ENCODE measurements at places on chromosomes 4 and X.

- no peak for DNase-seq
These were observed 7.3 kb downstream of the NKX1-1 start for GRCh38 chr4:1398681-1399507.

DNA sequence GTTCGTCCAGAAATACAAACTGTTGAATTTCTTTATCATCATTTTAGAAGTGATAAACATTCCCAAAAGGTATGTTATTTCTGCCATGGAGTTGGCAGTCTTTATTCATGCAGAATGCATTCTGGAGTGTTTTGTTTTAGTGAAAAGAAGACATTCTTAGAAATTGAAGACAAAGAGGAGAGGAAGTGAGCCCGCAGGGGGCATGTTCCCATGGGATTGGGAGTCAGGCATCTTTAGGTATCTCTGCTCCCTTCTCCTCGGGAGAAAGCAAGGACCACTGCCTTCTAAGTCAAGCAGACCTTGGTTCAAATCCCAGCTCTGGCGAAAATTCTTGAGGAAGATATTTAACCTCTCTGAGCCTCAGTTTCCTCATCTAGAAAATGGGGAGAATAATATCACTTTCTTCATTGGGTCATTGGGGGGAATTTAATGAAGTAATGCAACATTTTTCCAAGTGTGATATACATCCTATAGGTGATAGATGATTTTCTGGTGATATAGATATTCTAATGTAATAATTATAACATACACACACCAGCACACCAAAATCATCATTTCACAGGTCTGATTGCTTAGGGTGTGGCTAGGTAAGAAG lies 26.5 kb upstream of the CHRNA9 start:
- no peak for DNase-seq

DNA sequence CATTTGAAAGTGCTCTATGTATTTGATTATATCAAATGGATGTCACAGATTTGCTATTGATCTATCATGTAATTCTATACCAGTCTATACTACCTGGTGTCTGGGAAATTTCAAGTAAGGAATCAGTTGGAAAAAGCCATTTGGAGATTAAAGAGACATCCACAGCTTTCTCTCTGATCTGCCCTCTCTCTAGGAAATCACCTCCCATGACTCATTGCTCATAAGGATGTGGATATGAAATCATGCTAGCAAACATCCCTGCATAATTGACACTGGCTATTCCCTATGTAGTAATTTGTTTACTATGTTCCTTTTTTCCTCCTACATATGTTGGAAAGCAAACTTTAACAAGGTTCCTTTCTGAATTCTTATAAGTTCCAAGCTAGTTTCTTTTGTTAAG lies 94.3 kb downstream of the TEX13A start:
- DNase-seq = no peak

DNA sequence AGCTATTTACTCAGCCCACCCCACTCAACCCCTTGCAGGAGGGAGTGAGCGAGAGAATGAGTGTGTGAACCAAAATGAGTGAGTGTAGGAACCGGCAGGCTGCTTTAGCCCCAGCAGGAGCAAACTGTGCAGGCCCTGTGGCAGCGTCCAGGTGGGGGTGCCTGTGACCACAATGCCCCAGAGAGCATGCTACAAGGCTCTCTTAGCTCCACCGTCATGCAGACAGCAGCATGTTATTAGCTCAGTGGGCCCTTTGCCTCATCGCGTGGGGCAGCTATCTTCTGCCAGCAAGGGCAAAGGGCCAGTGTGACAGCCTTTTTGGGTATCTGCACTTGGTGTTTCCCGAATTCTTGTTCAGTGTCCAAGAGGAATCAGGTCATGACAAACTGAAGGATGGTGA lies 271.3 kb downstream of the GPM6A start:
- no peak for DNase-seq

DNA sequence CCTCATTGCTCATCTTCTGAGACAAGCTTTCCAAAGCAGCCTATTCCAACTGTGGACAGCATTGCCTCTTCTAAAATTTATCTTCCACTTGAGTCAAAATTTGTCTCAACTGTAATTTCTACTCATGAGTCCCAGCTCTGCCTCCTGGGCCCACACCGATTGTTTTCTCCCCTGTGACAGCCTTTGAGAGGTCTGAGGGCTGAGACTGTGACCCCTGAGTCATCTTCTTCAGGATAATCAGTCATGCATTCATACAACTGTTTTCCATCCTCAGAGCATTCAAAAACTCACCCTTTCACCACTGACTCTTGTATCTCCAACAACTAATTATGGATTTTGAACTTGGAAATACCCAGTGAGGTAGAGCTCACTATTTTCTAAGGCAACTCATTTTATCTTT lies 228.1 kb downstream of the EDA2R start:
- no peak for DNase-seq

- DNase-seq = peak; percentile 18
These were observed 136.4 kb downstream of the ZNF674 start for GRCh38 chrX:46408553-46409407.

- DNase-seq = no peak
These were observed 520.4 kb downstream of the NLGN4X start for GRCh38 chrX:5708251-5708650.

DNA sequence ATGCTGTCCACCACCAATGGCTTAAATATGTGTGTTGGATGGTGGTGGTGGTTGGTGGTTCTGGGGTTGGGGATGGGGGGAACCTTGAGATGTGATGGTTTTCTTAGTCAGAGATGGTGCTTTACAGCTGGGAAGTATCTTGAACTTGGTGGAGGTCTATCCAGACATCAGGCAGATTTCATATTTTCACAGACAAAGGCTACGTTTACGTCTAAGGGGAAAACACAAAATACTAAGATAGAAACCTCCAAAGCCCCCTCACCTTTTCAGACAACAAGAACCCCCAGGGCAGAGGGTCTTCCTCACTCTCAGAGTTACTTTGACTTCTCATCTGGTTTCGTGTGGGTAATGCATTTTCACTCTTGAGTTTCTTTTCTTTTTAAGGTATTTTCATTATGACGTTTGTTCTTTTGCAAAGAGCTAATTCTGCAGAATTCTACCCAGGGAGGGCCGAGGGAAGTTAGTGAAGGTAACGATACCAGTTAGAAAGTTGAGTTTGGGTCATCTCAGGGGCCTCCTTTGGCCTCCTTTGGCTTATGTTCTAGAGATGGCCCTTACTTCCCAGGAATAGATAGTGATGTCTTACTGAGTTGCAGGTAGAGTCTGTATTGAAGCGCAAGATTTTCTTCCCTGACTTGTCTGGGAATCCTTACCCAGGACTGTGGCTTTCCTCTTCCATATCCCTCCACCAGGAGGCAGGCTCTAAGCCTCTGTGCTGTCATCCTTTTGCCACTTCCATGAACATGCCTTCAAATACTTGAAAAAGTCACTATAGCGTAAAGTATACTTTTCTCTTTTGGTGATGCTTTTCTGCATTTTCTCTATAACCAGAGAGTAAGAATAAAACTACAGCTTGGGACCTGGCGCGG lies 31.9 kb downstream of the RHOH start:
- DNase-seq = no peak

DNA sequence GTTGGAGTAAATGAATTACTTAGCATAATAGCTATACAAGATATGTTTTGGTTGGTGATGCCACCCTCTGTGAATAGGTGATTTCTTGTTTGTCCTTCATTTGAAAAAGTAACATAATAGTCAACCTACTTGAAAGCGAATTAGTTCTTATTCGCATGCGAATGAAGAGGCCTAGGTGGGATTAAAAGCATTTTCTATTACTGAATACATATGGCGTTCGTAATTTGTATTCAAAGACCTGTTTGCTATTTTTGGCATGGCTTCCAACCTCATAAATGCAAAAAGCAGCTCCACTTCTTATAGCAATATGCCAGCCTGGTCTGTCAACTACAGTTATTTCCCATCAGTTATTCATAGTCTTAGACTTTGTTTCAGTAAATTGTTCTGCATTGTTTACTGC lies 261.3 kb downstream of the TENM3 start:
- no peak for DNase-seq

- DNase-seq = no peak
These were observed 66.5 kb downstream of the ADRA2C start for GRCh38 chr4:3832536-3833220.

DNA sequence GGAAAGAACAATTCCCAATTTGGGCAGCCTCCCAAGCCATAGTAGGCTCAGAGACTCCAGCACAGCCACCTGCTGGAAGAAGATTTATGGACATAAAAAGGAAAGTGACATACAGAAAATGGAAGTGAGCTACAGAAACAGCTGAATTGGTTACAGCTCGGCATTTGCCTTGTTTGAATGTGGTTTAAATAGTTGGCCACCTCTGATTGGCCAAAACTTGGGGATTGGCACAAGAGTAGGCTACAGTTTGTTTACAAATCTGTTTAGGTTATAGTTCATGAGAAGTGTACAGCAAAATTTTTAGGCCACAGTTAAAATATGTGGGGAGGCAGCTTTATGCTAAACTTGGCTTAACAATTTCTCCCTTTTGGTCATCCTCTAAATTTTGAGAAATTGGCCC lies 150.4 kb downstream of the MAGEC1 start:
- DNase-seq = no peak

DNA sequence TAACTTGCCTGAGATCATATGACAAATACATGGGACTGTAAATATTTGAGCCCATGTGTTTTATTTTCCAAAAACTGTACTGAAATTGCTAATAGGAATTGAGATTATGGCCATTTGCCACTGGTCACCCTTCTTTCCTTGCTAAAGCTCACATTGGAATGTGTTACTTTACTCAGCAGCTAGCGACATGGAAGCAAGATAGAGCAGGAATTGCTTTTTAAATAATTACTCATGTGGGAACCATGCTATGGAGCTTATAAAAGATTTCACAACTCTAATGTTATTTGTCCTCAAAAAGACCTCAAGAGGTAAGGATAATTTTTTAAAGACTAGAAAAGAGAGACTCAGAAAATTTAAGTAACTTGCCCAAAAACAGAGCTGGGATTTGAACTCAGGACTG lies 48.8 kb upstream of the AFAP1 start:
- DNase-seq = no peak

Data from HTR-8/SVneo (cell line).